ENCODE measurements at places on chromosomes 7 and 10. TPM values are rescaled to one million over a fixed set of nuclear protein-coding genes. Genes with fewer than 3 reads are reported as not detected.

The ERVW-1 gene
- not detected for polyA plus RNA-seq

DNA sequence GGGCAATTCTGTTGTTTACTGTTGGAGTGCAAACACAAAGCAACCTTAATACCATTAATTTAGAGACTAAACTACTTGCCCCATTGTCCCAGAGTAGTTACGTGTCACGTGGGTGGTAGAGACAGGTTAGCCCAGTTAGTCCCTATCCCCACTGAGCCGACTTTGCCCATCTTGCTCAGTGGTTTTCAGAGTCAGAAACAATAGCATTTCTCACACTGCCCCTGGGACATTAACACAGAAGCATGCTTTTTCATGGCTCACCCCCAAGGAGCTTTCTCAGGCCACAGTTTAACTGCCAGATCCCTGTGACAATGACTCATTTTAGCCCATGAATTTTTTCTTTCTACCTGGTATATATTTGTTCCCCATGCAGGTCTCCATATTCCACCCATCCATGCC is 271.0 kb downstream of the POU6F2 start:
- H3K4me3 ChIP-seq, result no peak overlapping the region
- no peaks in the 10 kb centered on the region for H3K4me1 ChIP-seq
- no peak for DNase-seq
- H3K36me3 ChIP-seq, result no peaks in the 10 kb centered on the region
- no peaks in the 10 kb centered on the region for H3K27me3 ChIP-seq
- no peak overlapping the region for H3K27ac ChIP-seq

- peaks cover 67% of the 10 kb centered on the region for H3K36me3 ChIP-seq
- H3K4me3 ChIP-seq, result no peak overlapping the region
- H3K27me3 ChIP-seq, result no peaks in the 10 kb centered on the region
- H3K27ac ChIP-seq, result no peak overlapping the region
- peaks cover 11% of the 10 kb centered on the region for H3K4me1 ChIP-seq
- no peak for DNase-seq
Measured at GRCh38 chr10:103373544-103373943, 5.8 kb downstream of the TAF5 start.

GRCh38 chr7:25995216-25995615 is 156.8 kb upstream of the NFE2L3 start:
- H3K36me3 ChIP-seq, result no peaks in the 10 kb centered on the region
- no peak overlapping the region for H3K27ac ChIP-seq
- peaks cover 12% of the 10 kb centered on the region for H3K27me3 ChIP-seq

The ACBD7 gene
- not detected for polyA plus RNA-seq

The PON3 gene
- not detected for polyA plus RNA-seq

- H3K4me3 ChIP-seq, result no peak overlapping the region
- H3K4me1 ChIP-seq, result no peaks in the 10 kb centered on the region
- DNase-seq, result no peak
- no peaks in the 10 kb centered on the region for H3K36me3 ChIP-seq
- no peak overlapping the region for H3K27ac ChIP-seq
Measured at GRCh38 chr10:680146-680545, 9.3 kb downstream of the DIP2C start.

- no peaks in the 10 kb centered on the region for H3K4me1 ChIP-seq
- H3K4me3 ChIP-seq, result no peak overlapping the region
- no peak overlapping the region for H3K27ac ChIP-seq
Measured at GRCh38 chr10:46550076-46550790, 6.2 kb downstream of the GPRIN2 start.

The SLC37A3 gene
- polyA plus RNA-seq, result 10.3 TPM

The KDM7A gene
- polyA plus RNA-seq, result 7.9 TPM

DNA sequence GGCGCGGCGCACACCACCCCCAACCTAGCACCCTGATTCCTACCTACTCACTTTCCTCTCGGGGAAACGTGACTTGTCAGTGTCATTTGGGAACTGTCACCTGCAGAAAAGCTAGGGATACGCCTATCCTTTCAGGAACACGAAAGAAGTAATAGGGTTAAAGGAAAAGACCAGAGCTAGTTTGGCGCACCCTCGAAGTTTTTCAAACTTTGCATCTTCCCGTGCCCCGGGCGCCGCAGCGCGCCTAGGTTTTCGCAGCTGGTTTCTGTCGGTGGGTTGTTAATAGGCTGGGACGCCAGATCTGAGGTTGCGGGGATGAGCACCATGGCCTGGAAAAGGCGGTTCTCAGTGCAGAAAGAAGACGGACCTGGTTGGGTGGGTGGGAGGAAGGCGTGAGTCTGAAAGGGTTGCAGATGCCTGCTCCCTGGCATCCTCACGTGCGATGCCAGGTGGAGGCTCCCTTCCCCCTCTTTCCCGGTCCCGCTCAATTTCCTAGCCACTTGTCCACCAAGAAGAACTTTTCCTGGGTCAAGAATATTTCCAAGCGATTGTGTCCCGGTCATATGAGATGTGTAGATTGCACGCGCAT is 568 bp upstream of the MEOX2 start:
- no peak for DNase-seq
- H3K36me3 ChIP-seq, result no peaks in the 10 kb centered on the region
- no peak overlapping the region for H3K4me3 ChIP-seq
- H3K4me1 ChIP-seq, result no peaks in the 10 kb centered on the region
- H3K27me3 ChIP-seq, result peaks cover 44% of the 10 kb centered on the region
- H3K27ac ChIP-seq, result no peak overlapping the region

The NPFFR1 gene
- polyA plus RNA-seq, result not detected

The SLC16A9 gene
- not detected for polyA plus RNA-seq

DNA sequence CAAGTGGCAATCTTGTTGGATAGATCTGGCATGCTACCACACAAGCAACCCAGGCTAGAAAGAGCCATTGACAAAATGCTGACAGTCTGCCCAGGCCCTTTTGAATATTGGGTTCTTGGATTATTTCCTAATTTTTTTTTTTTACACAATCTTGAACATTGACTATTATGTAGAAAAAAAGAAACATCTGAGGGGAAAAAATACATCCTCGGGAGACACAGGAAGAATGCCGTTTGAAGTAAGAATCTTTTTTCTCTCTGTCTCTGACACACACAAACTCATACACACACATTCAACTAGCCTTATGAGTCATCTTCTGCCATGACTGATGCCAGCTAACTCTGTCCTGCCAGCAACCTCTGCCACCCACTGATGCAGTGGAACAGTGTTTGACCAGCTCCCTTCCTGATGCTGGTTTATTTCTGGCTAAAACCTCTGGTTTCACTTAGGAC is 47.2 kb downstream of the SORBS1 start:
- no peaks in the 10 kb centered on the region for H3K4me1 ChIP-seq
- H3K27ac ChIP-seq, result no peak overlapping the region
- H3K4me3 ChIP-seq, result no peak overlapping the region
- H3K36me3 ChIP-seq, result no peaks in the 10 kb centered on the region

- no peaks in the 10 kb centered on the region for H3K4me1 ChIP-seq
- no peak for DNase-seq
- H3K36me3 ChIP-seq, result no peaks in the 10 kb centered on the region
- no peaks in the 10 kb centered on the region for H3K27me3 ChIP-seq
- H3K4me3 ChIP-seq, result no peak overlapping the region
Measured at GRCh38 chr7:120337308-120337907, 64.4 kb downstream of the KCND2 start.

DNA sequence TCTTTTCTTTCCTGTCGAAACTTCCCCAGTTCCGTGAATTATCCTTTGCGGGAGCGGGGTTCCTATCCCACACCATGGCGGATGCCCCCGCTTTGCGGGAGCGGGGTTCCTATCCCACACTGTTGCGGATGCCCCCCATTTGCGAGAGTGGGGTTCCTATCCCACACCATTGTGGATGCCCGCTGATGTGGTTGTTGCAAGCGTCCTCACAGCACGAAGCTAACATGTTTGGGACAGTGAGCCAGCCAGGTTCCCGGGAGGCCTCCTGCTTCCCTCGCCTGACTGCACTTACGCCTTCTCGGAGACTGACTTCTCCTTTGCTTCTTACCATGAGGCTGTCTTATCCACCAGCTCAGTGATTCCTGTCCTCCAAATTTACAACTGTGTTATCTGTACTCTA is 134.7 kb downstream of the VIPR2 start:
- DNase-seq, result no peak
- H3K27ac ChIP-seq, result no peak overlapping the region
- H3K36me3 ChIP-seq, result no peaks in the 10 kb centered on the region
- no peaks in the 10 kb centered on the region for H3K4me1 ChIP-seq
- H3K27me3 ChIP-seq, result no peaks in the 10 kb centered on the region

The KCND2 gene
- not detected for polyA plus RNA-seq

DNA sequence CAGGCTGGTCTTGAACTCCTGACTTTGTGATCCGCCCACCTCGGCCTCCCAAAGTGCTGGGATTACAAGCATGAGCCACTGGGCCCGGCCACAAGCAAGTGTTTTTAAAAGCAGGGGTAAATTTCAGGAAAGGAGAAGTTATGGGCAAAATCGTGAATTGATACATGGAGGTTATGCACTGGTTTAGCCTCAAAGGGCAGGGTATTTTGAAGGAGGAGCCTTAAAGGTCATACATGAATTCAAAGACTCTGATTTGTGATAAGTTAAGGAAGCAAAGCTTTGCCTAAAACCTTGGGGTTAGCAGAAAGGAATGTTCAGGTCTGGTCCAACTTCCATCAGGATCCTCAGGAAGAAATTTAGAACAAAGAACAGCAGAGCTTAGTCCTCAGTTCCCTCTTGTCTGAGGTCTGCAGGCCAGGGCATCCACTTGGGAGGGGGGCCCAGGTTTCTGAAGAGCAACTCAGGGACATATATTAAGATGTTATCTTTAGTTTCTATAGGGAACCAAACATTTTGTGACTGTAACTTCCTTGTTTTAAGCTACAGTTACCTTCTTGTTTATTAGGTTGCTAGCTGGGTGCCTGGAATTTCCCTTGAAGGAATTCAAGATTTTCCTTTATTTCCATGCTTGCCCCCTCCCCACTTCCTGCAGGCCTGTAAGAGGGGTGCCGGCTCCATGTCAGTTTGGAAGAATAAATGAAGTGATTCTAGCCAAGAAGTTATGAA is 2.8 kb upstream of the REPIN1 start:
- H3K27ac ChIP-seq, result peak overlapping the region; percentile 66
- peaks cover 76% of the 10 kb centered on the region for H3K4me1 ChIP-seq
- DNase-seq, result peak; percentile 87
- peaks cover 5% of the 10 kb centered on the region for H3K36me3 ChIP-seq
- no peak overlapping the region for H3K4me3 ChIP-seq

The MLXIPL gene
- polyA plus RNA-seq, result 0.23 TPM

The HMX3 gene
- polyA plus RNA-seq, result not detected

GRCh38 chr10:78359640-78360091 is 326.0 kb downstream of the RPS24 start:
- DNase-seq, result no peak
- H3K36me3 ChIP-seq, result no peaks in the 10 kb centered on the region
- H3K27me3 ChIP-seq, result no peaks in the 10 kb centered on the region
- peaks cover 13% of the 10 kb centered on the region for H3K4me1 ChIP-seq

DNA sequence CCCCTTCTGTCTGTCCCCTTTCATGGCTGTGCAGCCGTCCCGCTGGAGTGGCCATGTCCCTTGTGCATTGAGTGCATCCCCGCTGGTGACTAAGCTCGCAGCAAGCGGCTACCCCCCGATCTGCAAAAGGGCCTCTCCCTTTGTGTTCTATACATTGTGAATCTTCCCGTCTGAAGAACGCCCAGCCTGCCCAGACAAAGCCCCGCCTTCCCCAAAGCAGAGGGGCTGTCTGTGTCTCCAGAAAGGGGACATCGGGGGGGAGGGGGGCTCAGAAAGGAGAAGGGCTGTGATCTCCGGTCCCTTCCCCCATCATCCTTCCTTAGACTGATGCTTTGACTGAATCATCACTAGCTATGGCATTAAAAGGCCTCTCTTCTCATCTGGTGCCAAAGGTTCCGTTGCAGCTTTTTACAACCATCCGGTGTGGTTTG is 11.9 kb downstream of the NPTX2 start:
- no peaks in the 10 kb centered on the region for H3K4me1 ChIP-seq
- H3K27me3 ChIP-seq, result no peaks in the 10 kb centered on the region
- no peak overlapping the region for H3K4me3 ChIP-seq
- no peaks in the 10 kb centered on the region for H3K36me3 ChIP-seq
- DNase-seq, result no peak

The PNLIPRP2 gene
- not detected for polyA plus RNA-seq

GRCh38 chr10:70052462-70053217 is at the start of gene MACROH2A2:
TSS of gene MACROH2A2 (plus strand) at chr10:70052846. CDS start at chr10:70075659, 22,813 bp downstream.
- no peak for DNase-seq
- H3K4me1 ChIP-seq, result peaks cover 19% of the 10 kb centered on the region
- H3K36me3 ChIP-seq, result no peaks in the 10 kb centered on the region
- no peak within 1 kb of the TSS for H3K27ac ChIP-seq
- peaks cover 28% of the 10 kb centered on the region for H3K27me3 ChIP-seq

The NPC1L1 gene
- not detected for polyA plus RNA-seq

The EIF5AL1 gene
- 0.16 TPM for polyA plus RNA-seq

DNA sequence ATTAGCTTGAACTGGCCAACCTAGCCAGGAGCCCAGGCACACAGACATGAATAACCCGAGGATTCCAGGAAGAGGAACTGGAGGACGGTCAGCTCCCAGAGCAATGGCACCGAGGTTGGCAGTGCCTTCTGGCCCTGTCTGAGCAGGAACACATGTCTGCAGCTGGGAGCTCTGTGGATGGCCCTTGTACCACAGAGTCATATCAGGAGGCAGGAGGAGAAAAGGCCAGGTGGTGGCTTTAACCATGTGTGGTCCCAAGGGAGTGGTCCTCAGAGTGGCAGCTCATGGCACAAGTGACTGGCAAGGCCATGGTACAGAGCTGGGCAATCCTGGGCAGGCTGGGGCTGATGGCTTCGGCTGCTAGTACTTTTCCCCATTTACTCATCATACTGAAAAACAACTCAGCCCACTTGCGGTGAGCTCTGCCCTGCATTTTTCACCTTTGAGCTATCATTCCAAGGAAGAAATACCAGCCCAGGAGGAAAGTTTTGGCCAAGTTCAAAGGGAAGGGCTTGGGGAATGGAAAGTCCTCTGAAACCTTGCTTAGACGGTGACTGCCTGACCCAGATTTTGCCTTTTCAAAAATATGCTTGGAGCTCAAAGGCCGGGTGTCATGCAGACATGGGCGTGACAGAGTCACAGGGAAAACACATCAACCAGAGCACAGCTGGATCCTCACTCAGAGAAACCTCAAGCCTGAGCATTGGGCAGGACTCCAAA is 25.7 kb upstream of the LOXL4 start:
- peaks cover 12% of the 10 kb centered on the region for H3K4me1 ChIP-seq
- H3K36me3 ChIP-seq, result no peaks in the 10 kb centered on the region
- no peak overlapping the region for H3K4me3 ChIP-seq
- no peak overlapping the region for H3K27ac ChIP-seq

The MYOF gene
- polyA plus RNA-seq, result 9.7 TPM

- H3K4me3 ChIP-seq, result no peak overlapping the region
- H3K4me1 ChIP-seq, result no peaks in the 10 kb centered on the region
- no peak for DNase-seq
- no peaks in the 10 kb centered on the region for H3K36me3 ChIP-seq
Measured at GRCh38 chr7:70319057-70319456, 720.8 kb downstream of the AUTS2 start.

- no peak overlapping the region for H3K4me3 ChIP-seq
- H3K36me3 ChIP-seq, result peaks cover 100% of the 10 kb centered on the region
- H3K4me1 ChIP-seq, result no peaks in the 10 kb centered on the region
- DNase-seq, result no peak
- H3K27me3 ChIP-seq, result no peaks in the 10 kb centered on the region
- H3K27ac ChIP-seq, result no peak overlapping the region
Measured at GRCh38 chr7:44969049-44969700, 9.6 kb downstream of the MYO1G start.

The CALHM2 gene
- polyA plus RNA-seq, result 48.4 TPM

GRCh38 chr7:1124164-1124563 is 35.8 kb downstream of the ZFAND2A start:
- no peaks in the 10 kb centered on the region for H3K4me1 ChIP-seq
- no peak for DNase-seq
- H3K27me3 ChIP-seq, result no peaks in the 10 kb centered on the region
- H3K27ac ChIP-seq, result no peak overlapping the region
- no peak overlapping the region for H3K4me3 ChIP-seq
- H3K36me3 ChIP-seq, result no peaks in the 10 kb centered on the region

- H3K36me3 ChIP-seq, result no peaks in the 10 kb centered on the region
- no peak overlapping the region for H3K27ac ChIP-seq
- no peaks in the 10 kb centered on the region for H3K27me3 ChIP-seq
- no peak overlapping the region for H3K4me3 ChIP-seq
- DNase-seq, result no peak
Measured at GRCh38 chr7:94188350-94188749, 184.2 kb upstream of the BET1 start.

Measured in CD14-positive monocyte (primary cell).